ENCODE measurements at places on chromosomes 5 and 9.

GRCh38 chr5:107485184-107485583, 185.6 kb downstream of the EFNA5 start:
- no peaks in the 10 kb centered on the region for H3K27me3 ChIP-seq
- no peak overlapping the region for H3K27ac ChIP-seq
- no peaks in the 10 kb centered on the region for H3K36me3 ChIP-seq
- H3K4me1 ChIP-seq, result peaks cover 17% of the 10 kb centered on the region
- no peak overlapping the region for H3K4me3 ChIP-seq
- DNase-seq, result no peak

GRCh38 chr5:38433160-38433861, 123.1 kb downstream of the LIFR start:
- H3K4me3 ChIP-seq, result no peak overlapping the region
- no peak for DNase-seq
- no peaks in the 10 kb centered on the region for H3K27me3 ChIP-seq
- no peak overlapping the region for H3K27ac ChIP-seq
- H3K36me3 ChIP-seq, result no peaks in the 10 kb centered on the region
- no peaks in the 10 kb centered on the region for H3K4me1 ChIP-seq

DNA sequence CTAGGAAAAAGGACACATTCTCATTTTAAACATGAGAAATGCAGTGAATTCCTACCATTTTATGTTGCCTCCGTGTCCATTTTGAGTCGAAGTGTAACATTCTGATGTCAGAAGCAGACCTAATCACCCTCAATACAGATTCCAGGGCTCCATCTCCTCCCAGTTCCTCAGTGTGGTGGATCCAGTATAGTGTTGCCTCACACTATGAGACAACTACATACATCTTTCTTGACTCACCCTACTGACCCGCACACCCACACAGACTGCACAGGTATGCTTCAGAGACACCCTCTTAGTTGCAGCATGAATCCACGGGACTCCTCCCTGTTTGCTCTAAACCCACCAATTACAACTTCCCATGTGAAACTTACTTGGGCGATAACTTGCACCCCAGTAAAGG, 564.9 kb downstream of the SEMA5A start:
- H3K27me3 ChIP-seq, result no peaks in the 10 kb centered on the region
- no peak overlapping the region for H3K27ac ChIP-seq
- H3K36me3 ChIP-seq, result no peaks in the 10 kb centered on the region
- H3K4me3 ChIP-seq, result no peak overlapping the region

DNA sequence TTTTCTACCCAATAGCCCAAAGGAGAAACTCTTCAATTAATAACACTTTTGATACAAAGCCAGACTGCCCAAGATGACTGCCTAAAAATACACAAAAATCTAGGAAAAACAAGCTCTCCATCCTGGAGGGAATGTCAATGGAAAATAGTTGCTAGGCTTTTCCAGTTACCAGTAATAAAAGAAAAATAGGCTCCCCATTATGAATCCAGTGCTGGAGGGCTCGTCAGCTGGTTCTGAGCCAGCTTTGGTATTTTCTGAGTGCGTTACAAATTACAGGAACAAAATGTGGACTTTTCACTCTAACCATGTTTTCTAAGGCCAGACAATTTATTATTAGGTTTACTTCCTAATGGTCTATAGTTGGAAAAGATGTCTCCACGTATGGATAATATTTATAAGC, 414.5 kb downstream of the ACTL7B start:
- H3K27ac ChIP-seq, result no peak overlapping the region
- no peaks in the 10 kb centered on the region for H3K4me1 ChIP-seq
- H3K27me3 ChIP-seq, result no peaks in the 10 kb centered on the region
- H3K36me3 ChIP-seq, result no peaks in the 10 kb centered on the region
- no peak for DNase-seq

Data from A673 (cell line).